Activated T-cell treated with anti-CD3 and anti-CD28 coated beads for 4 hours (primary cell): ENCODE measurements at places on chromosomes 13 and 19.

GRCh38 chr19:18735324-18735723, 51.8 kb downstream of the CRTC1 start:
- no peak for DNase-seq

DNA sequence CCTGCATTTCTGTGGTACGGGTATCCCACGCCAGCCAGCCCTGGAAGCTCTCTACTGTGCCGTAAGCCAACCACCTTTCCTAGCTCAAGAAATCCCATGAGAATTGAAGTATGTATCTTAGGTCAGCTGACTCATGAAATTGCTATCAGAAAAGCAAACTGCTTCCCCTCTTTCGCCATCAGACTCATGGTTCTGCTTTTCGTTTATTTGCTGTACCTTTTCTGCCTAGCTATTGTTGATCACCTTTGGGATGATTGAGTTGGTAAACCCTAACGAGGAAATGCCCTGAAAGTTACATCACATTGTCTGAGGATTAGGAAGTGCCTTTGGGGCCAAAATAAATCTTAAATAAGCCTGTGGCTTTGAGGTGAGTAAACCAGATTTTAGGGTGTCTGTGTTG, at the start of gene ADGRE3:
ADGRE3 (minus strand) TSS at position 81 of the 400 bp plus-strand sequence; CDS start at position 7, 74 bp downstream.
- DNase-seq = no peak

DNA sequence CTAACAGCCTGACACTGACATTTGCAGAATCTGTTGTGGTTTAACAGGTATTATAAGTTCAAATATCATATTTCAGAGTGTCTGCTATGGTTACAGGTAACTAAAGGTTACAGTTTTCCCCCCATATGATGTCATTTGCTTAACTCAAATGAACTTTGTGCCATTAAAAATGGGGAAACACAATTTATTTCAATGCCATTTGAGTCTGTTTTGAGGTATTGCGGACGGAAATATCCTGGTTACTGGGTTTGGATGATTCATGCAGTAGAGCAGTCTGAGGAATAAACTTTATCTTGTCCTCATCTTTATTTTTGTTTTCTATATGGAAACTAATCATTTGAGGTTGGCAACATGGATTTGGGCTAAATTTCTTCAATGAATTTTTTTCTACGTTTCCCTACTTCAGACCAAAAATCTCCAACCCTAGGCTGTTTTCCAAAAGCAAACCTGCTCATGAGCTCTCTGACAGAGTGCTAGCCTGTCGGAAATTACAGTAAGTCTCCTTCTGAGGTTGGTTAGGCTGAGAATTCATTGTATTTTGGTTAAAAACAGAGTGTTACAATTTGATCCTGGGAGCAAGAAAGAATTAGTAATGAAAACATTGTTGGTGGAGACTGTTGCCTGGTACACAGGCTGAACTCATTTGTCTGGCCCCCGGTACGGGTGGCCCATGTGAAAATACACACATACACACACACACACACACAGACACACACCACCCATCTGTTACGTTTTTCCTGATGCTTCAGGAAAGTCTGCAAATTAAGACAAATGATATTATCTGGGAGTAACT, 66.1 kb downstream of the AKAP11 start:
- no peak for DNase-seq

GRCh38 chr13:77876176-77876575, 42.5 kb downstream of the EDNRB start:
- no peak for DNase-seq

DNA sequence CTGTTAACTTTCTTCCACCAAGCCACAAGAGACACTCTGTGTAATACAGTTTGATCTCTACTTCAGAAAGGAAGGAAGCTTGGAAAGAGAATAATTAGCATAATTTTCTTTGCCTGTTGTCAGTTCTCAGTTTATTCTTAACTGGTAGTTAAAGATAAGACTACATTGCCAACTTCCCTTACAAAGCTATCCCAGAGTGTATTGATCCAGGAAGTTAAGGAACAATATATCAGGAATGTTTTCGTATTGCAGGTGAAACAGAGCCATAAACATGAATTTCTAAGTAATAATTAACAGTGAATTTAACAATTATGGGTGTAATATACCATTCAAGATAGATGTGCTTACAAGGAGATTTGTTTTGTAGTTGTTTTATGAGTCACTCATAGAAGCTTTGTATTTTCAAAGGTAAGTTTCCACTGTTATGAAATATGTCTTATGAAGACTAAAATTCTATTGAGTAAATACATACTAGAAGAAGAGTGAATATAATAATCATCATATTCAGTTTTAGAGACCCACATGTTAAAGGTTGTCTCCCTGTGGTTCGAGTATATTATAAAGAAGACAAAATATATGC, 88.4 kb upstream of the KLF5 start:
- DNase-seq = no peak

- no peak for DNase-seq
Observed at GRCh38 chr19:290372-291005, 714 bp downstream of the PLPP2 start.

- no peak for DNase-seq
Observed at GRCh38 chr13:66635526-66635925, 594.6 kb downstream of the PCDH9 start.

DNA sequence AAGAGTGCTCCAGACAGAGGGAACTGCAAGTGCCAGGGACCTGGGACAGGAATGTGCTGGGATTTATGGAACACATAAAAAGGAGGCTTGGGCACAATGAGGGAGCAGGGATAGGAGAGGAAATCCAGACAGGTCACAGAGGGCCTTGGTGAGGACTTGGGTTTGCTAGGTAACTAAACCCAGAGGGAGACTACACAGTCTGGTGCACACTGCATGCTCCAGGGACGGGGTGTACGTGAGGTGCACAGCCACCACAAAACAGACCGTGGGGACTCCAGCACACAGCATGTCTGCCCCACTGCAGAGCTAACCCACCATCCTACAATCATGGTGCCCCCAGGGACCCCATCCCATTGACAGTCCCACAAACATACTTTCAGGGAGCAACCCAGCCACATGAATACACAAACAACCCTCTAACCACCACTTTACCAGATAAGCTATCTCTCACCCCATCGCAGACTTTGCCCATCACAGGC, 5.5 kb upstream of the ZFP36 start:
- DNase-seq = no peak

DNA sequence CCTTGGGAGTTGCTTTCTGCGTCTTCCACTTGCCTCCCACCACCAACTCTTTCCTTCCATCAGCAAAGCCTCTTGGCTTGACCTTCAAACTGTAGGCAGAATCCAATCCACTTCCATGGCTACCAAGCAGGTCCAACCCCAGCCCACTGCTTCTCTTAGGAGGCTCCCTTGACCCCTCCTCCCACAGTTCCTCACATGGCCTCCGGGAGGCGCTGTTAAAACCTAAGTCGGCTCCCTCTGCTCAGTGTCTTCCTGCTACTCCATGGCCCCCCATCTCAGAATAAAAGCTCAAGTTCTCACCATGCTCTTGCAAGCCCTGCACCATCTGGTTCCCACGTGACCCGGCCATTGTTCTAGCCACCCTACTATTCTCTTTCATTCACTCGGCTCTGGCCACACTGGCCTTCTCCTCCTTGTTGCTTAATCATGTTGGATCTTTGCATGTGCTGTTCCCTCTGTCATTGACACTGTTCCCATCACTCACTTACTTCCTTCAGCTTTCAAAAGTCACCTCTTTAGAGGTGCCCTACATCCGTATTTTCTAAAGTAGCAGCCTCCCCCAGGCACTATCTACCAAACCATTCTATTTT, 7.5 kb downstream of the IZUMO2 start:
- DNase-seq = no peak

- DNase-seq = no peak
Observed at GRCh38 chr13:34420702-34421346, 521.2 kb upstream of the NBEA start.

DNA sequence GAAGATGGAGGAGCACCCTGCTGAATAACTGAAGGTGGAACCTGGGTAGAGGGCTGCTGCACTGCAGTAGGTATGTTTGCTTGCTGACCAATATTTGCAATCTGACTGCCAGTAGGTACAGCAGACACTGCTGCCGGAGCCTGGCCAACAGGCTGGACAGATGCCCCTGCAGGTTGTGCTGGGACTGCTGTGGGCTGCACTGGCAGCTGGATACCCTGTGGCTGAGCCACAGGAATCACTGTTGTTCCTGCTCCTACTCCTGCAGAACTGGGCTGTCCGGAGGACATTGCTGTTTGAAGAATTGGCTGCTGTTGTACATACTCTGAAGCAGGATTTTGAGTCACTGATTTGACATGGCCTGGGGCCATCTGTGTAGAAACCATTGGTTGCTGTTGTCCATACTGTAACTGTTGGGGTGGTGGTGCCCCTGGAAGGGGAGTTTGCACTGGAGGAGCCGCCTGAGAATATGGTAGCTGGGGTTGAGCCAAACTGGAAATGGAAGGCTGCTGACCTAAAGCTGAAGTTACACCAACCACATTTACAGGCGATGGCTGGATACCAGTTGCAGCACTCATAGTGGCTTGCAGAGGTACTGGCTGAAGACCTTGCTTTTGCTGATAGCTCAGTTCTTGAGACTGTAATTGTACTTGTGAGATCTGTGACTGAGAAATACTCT, 2.2 kb downstream of the TSC22D1 start:
- no peak for DNase-seq

- no peak for DNase-seq
Observed at GRCh38 chr13:39224671-39225240, 186.5 kb downstream of the NHLRC3 start.

- DNase-seq = no peak
Observed at GRCh38 chr13:61107989-61108388, 307.7 kb downstream of the PCDH20 start.
